ENCODE measurements at places on chromosomes 12 and 14.

DNA sequence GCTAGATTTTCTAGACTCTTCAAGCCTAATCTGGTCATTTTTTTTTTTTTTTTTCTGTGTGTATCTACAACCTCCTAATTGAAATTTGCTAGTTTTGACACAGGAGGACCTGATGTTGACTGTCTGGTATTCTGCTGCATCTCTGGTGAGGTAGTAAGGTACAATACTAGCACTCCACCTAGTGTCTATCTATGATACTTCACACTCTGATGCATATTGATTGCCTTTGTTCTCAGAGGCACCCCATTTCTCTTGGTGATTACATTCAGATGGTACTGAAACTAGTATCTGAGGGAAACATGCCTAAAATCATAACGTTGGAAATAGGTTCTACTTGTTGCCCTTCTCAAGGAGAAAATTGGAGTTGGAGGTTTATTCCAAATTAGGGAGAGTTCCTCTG, 930.5 kb upstream of the NOVA1 start:
- DNase-seq: no peak

DNA sequence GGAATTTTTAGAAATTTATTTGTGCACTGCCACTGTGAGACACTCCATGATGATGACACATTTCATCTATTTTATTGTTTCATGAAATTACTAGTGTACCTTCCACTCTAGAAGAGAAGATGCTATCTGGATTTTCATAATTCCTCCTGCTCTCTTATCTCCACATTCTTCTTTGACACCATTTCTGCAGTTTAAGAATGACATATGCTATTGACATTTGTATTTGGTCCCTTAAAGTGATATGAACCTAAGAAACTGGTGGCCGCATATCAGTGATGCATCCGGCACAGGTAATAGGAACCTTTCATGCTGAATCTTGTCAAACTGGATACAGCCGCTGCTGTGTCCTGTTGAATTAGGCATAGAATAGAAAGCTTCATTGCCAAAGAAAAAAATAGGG, 696.3 kb downstream of the TMEM121 start:
- DNase-seq: no peak

- DNase-seq: no peak
Observed at GRCh38 chr12:68617160-68617926, 6.6 kb downstream of the RAP1B start.

DNA sequence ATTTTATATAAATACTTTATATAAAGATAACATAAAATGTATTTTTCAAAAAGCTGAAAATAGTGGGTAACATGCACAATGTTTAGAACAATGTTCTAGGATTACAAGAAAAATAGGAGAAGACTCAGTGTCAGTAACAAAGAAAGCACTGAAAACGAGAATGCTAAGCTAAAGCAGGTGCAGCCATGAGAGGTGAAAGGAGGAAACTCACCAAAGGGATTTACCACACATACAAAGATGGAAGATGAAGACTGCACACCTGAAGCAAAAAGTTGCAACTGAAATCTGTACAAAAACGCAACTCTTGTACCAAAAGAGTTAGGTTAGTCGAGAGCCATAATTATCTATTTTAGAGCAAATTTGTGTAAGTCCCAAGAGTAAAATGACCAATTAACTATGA, 1176.1 kb downstream of the LRFN5 start:
- DNase-seq: no peak

DNA sequence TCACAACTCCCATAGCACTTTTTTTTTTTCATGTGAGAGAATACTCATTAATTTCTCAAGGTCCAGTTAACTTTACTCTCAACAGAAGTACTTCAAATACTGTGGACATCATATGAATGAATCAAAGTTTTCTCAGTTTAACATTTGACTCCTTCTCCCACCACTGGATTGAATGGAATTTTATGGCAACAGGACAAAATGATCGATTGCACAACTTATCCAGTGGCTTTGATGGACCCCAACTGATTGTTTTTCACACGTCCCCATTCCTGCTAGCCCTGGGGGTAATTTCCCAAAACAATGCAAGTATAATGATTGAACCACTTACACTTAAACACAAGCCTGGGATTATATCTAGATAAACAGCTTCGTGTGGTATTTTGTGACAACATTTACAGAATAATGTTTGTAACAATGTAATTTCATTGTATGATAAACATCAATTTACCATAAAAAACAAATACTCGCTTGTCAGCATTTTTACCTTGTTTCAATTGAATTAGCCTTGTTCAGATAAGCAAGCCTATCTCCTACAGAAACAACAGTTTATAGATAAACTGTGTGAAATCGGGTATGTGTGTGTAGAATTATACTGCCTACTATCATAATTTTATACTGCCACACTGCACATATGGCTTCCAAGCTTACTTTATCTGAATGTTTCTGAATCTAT, 60.9 kb downstream of the SOX5 start:
- DNase-seq: no peak

GRCh38 chr14:96246539-96246847, 9.5 kb upstream of the BDKRB1 start:
- no peak for DNase-seq

DNA sequence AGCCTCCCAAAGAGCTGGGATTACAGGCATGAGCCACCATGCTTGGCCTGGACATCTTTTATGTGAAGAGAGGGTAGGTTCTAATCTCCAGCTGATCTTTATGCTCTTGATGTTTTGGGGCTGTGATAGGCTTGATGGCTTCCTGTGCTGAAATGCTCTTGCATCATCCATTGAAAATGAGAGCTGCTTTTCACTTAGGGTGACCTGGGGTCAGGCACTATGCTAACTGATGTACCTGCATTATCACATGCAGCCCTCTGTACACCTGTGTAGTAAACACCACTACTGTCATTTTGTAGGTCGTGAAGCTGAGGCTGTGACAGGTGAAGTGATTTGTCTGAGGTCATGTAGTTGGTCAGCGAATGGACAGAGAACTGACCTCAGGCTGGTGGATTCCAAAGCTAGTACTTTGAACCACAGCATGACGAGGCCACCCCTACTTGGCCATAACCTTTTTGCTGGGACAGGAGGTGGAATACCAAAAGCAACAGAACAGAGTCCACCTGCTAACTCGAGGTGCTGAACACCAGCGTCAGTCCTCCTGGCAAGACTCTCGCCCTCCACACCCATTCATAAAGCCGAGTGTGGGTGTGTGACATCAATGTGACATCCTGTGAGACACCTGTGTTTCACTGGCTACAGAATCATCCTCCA, 69.1 kb downstream of the C12orf75 start:
- no peak for DNase-seq

GRCh38 chr12:85036733-85037132, 582 bp downstream of the LRRIQ1 start:
- DNase-seq: no peak

GRCh38 chr12:113472191-113473121, 785 bp upstream of the LHX5 start:
- no peak for DNase-seq

DNA sequence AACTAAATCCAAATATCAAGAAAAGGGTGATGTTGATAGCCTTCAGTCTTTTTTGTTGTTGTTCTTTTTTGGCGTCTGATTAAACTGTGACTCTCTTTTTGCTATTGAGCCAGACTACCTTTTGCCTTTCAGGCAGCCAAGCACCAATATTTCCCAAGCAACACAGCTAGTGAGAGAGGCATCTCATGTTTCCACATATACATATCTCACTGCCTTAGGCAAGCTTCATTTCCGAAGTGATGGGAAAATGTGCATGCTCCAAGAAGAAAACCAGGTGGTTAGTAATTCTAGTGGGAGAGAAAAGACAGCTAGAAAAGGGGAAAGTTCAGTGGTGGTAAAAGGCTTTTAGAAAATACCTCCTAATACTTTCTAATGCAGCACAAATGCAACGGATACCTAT, 277.7 kb downstream of the TMTC2 start:
- no peak for DNase-seq

GRCh38 chr14:41570415-41571155, 36.1 kb upstream of the LRFN5 start:
- no peak for DNase-seq

GRCh38 chr12:1834186-1834925, 14.0 kb downstream of the LRTM2 start:
- no peak for DNase-seq

GRCh38 chr12:11884706-11885105, 186.0 kb upstream of the BCL2L14 start:
- no peak for DNase-seq

DNA sequence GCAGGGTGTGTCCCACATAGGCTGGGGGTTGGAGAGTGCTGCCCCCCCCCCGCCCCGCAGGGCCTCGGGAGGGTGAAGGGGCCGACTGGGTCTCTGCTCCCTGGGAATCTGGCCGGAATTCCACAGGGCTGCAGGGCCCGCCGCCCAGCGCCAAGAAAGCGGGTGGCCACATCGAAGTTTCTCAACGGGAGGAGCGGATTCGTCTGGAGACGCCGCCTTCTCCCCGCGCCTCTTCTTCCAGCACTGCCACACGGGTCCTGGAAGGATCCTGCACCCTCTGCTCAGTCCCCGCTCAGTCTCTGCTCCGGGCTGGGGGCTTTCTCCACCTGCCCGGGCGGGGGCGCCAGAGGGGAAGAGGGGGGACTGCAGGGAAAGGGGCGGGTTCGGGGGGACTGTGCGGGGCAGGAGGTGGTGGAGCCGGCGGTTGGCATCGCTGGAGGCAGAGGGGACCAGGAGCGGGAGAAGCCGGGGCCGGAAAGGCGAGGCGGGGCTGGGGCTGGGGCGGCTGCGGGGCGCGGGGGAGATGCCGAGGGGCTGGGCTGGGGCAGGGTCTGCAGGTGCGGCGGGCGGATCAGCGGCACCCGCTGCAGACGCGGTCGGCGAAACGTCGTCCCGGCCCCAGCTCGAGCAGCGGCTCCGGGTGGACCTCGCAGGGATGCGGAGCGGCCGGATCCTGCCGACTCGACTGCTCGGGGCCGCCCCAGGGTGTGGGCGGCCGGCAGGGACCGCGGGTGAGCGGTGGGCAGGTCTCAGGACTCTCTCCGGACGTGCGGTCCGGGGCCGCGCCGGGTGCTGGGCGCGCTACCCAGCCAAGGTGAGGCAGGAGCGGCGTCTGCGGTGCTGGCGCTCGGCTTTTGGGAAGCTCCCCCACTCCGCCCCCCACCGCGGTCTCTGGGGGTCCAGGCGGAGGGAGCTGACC, 811.4 kb upstream of the TMEM132C start:
- DNase-seq: no peak

DNA sequence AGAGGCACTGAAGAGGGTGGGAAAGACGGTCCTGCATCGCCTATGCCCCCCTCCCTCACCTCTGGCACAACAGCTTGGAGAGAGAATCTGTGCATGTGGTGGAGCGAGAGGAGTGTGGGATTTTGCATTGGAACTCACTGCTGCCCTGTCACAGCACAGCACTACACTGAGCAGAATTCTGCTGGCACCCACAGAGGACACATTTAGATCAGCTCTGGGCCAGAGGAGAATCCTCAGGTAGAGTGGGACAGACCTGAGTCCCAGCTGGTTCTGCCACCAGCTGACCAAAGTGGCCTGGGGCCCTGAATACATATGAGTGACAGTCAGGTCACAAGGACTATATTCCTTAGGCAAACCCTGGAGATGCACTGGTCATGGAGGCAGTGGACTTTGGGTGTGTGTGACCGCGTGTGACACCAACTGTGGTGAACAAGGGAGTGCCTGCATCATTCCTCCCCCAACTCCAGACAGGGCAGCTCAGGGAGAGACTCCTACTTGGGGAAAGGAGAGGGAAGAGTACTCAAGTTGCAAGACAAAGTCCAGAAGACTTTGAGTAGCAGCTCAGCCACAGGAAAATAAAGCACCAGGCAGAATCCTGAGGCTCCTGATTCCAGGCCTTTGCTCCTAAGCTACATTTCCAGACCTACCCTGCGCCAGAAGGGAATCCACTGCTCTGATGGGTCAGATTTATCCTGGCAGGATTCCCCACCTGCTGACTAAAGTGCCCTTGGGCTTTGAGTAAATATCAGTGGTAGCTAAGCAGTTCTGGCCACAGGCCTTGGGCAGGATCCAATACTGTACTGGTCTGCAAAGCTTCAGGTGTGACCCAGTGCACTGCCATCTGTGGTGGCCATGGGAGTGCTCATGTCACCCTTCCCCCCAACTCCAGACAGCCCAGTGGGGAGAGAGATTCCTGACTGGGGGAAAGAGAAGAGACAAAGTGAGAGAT, 10.6 kb upstream of the ACOT1 start:
- DNase-seq: no peak

- no peak for DNase-seq
Observed at GRCh38 chr12:87923361-87923760, 105.8 kb downstream of the C12orf50 start.

DNA sequence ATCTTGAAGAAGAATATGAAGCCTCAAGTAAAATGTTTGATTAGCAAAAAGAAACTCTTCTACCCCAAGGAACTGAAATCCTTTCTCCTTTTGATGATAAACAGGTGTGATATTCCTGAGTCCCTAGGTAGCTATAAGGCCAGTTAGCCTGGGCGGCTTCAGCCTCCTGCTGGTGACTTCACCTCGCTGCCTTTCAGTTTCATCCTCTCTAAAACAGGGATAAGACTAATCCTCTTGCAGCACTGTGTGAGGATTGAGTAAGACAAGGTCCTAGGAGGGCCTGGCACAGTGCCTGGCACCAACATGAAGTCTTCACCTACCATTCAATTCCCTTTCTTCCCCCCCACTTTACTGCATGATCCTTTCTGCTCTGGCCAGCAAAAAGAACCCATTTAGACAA, 42.1 kb downstream of the CIT start:
- DNase-seq: no peak

- no peak for DNase-seq
Observed at GRCh38 chr12:92396647-92397252, 251.1 kb upstream of the BTG1 start.

GRCh38 chr14:80047761-80048160, 163.5 kb downstream of the DIO2 start:
- no peak for DNase-seq

GRCh38 chr12:10941916-10942607, 3.0 kb upstream of the TAS2R14 start:
- no peak for DNase-seq

DNA sequence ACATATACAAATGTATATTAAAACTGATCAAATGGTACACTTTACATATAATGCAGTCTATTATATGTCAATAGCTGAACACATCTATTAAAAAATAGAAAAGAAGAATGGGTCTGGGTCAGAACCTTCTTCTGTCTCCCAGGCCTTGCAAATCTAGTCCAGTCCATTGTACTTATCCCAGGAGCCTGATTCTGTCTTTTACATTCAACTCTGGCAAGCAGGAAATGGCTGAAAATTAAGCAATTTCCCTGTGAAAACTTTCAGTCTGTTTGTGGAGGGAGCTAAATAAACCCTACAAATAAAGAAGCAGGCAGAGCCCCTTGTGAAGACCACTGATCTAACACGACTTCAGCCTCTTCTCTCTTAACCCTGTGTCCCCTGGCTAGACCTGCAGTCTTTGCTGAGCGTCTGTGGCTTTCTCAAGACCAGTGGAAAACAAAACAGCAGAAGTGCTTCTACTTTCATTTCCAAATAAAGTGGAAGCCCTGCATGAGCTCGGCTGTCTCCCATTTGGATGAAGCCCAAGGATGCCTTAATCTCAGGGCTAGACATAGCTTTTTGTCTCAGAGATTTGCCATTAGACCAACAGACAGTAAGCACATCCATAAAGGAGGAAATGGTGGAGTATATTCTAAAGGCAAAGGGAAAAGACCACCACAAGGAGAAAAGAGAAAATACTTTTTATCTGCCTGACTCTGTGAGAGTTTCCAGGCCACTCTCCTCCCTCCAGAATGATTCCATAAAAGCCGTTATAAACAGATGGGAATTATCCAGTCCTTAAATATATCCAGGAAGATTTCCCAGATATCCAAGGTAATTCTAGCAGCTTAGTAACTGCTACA, 48.2 kb downstream of the CRACR2A start:
- DNase-seq: no peak
